ENCODE measurements at places on chromosomes 7 and 10.

DNA sequence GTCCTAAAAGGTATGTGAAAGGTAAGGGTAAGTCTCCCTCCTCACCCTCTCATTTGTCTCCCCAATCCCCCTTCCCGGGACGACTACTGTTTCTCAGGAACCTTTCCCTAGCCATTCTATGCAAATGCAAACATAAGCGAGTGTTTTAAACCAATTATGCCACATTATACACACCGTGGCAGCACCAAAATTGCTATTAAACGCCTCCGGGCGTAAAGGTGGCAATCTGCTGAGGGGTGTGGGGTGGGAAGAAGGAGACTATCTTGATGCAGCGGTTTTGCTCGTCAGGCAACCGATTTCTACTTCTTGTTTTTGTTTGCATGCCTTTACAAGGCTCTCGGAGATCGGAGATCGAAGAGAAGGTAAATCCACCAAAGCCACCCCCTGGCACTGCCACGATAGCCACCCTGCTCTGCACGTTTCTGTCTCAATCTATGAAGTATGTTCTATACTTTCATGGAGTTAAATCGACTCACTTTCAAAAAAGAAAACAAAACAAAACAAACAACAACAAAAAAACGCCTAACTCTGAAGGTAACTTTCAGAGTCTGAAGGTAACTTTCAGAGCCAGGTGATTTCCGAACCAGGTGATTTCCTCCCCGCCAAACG is 46.0 kb upstream of the CDK1 start:
- no peak for DNase-seq

DNA sequence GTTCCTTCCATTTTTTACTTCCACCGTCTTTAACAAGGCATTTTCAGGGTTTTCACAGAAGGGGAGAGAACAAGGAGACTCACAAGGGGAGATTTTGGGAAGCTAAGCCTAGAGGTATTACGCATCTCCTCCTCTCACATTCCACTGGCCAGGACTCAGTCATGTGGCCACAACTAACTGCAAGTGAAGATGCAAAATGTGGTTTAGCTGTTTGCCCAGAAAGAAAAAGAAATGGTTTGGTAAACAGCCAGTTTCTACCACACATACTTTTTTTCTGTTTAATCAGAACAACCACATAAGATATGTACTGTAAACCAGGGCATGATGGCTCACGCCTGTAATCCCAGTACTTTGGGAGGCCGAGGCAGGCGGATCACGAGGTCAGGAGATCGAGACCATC is 21.4 kb upstream of the HELLS start:
- DNase-seq: peak; percentile 20

- DNase-seq: no peak
Measured at GRCh38 chr7:103418241-103418640, 27.8 kb downstream of the SLC26A5 start.

DNA sequence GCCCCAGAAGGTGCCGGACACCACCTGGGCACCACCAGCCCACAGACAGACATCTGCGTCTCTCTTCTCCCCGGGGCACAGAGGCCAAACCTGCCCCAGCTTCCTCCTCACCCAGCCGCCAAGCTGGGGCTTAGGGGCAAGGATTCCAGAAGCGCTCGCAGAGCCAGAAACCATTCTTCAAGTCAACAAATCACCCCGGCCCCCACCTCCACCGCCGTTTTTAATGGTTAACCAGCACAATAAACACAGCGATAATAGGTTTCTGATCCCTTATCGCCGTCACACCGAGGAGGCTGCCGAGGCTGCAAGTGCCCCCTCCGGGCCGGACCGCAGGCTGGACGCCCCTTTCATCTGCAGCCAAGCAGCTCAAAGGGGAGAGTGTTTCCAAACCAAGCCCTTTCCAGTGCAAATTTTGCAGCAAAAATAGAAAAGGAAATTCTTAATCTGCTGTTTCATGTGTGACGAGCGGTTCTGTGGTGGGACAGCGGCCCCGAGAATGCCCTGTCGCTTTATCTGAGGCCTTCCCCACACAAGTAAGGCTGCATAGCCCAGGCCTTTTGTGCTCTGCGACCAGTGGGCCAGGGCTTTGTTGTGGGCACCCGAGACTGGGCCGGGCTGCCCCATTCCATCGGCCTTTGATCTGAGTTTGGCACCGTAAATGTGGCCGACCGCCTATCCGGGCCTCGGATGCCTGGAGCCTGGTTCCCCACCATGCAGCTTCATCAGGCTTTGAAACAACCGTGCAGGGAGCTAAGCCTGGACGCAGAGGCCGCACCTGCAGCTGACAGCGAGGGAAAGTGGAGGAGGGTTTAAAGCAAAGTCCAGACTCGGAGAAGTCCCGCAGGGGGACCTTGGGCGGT is 83.2 kb downstream of the FOXL3 start:
- no peak for DNase-seq

GRCh38 chr10:70334526-70335245 is 47.7 kb downstream of the LRRC20 start:
- DNase-seq: no peak

- no peak for DNase-seq
Measured at GRCh38 chr10:17085011-17085725, 44.4 kb downstream of the CUBN start.

GRCh38 chr7:102404005-102404861 is 8.1 kb downstream of the PRKRIP1 start:
- DNase-seq: no peak

DNA sequence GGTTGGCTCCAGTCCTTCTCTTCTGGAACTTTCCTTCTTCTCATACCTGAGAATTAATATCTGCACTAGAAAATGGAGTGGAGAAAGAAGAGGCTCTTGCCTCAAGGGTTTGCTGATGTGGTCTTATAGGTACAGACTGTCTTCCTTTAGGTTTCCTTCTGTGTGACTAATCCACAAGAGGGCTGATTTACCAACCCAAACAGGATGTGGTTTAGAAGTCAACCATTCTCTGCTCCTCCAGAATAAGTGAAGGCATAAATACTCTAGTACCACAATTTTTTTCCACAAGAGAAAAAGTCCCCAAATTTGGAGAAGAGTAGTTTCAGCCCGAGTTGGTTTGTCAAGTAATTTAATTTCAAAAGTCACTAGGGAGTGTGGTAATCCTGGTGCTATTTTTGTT is 85.8 kb downstream of the NRP1 start:
- DNase-seq: peak; percentile 74

GRCh38 chr10:49010865-49011264 is 71.2 kb upstream of the LRRC18 start:
- no peak for DNase-seq

DNA sequence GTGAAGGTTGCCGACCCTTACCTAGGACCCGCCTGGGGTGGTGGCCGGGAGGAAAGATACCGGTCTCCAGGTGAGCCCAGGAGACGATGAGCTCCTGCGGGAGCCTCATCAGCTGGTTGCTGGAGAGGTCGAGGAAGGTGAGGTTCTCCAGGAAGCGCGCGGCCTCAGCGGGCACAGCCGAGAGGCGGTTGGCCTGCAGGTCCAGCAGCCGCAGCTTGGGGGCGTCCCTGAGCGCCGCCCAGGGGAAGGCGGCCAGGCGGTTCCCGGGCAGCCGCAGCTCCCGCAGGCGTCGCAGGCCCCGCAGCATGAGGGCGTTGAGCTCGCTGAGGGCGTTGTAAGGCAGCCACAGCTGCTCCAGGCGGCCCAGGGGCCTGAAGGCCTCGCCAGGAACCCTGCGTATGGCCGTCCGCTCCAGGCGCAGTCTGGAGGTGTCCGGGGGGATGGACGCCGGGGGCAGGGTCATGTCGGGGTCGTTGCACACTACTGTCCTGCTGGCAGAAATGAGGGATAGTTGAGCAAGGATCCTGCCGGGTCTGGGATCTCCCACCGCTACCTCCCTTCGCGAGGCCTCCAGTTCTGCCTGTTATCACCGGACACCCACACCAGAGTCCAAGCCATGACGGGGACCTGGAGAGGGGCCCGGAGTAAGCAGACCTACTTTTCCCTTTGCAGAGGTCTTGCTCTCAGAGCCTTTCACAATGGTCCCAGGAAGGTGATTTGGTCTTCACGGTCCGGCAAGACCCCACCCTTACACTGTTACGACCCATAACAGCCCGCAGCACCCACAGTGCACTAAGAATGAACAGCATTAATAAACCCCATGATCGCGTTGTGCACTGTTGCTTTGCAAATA is 3.9 kb downstream of the LRIT1 start:
- no peak for DNase-seq

- no peak for DNase-seq
Measured at GRCh38 chr7:114942446-114943175, 20.7 kb downstream of the MDFIC start.

Data from AG04450 (cell line).